ENCODE measurements at places on chromosomes 12 and 14.
A peak's percentile ranks its signal among the peaks of the same experiment; 100 is the strongest.

- no peak for DNase-seq
These were observed 91.3 kb downstream of the VCPKMT start for GRCh38 chr14:50025073-50025472.

GRCh38 chr14:61218767-61219166 lies 62.4 kb downstream of the TMEM30B start:
- no peak for DNase-seq

DNA sequence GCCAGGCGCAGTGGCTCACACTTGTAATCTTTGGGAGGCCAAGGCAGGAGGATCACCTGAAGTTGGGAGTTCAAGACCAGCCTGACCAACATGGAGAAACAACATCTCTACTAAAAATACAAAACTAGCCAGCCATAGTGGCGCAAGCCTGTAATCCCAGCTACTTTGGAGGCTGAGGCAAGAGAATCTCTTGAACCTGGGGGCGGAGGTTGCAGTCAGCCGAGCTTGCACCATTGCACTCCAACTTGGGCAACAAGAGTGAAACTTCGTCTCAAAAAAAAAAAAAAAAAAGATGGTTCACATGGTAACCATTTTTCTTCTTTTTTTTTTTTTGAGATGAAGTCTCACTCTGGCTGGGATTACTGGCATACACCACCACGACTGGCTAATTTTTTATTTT lies 35.3 kb downstream of the SLC2A14 start:
- peak; percentile 73 for DNase-seq

DNA sequence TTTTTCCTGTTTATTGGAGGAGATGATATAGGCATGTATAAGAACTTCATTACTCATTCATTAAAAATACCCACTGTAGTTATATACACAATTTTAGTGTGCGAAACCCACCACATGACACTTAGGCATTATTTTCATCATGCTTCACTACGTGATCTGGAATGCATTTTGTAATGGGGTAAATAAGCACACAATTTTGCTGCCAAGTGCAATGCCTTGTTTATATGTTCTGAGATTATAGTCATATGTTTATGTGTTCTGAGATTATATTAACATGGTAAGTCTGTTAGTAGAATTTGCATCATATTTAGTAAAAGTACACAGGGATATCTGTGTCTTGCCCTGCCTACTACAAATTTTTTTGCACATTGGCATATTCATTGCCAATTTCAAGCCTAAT lies 1123.0 kb downstream of the LRFN5 start:
- no peak for DNase-seq

- DNase-seq = no peak
These were observed 96.2 kb downstream of the NEDD1 start for GRCh38 chr12:97003276-97003675.

DNA sequence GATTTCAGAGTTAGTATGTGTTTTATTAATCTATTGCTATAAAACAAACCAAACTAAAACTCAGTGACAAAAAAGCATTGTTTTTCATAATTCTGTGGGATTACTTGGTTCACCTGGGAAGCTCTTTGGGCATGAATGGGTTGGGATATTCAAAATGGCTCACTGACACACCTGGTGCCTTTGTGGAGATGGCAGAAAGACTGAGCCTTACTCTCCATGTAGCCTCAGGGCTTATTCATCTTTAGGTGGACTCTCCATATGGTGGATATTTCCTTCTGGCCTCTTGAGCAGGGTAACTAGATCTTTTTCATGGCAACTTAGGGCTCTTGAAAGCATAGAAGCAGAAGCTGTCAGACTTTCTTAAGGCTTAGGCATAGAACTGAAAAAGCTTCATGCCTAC lies 1102.8 kb upstream of the SEL1L start:
- no peak for DNase-seq

DNA sequence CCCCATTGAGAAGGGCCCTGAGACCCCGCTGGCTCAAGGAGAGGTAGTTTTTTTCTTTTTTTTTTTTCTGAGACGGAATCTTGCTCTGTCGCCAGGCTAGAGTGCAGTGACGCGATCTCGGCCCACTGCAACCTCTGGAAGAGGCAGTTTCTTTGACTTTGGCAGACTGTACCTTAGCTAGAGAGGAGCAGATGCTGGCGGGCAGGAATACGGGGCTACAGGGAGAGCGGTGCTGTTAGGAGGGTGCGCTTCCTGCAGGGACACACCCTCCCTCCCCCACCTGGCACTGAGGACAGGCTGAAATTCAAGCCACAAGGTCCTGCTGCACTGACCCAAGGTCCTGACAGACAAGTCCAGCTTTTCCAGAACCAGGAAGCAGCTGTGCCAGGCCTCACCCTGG lies 32.2 kb upstream of the NUDT14 start:
- DNase-seq = no peak

DNA sequence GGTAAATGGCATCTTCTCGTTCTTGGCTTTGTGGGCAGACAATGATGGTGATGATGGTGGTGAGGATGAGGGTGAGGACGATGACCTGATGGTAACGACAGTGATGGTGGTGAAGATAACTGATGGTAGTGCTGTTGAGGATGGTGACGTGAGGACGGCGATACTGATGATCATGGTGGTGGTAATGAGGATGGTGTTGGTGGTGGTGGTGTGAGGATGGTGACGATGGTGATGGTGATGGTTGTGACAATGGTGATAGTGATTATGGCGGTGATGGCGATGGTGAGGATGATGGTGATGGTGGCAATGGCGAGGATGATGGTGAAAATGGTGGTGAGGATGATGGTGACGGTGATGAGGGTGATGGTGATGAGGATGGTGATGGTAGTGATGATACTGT lies 54.5 kb downstream of the FBRSL1 start:
- DNase-seq = no peak

DNA sequence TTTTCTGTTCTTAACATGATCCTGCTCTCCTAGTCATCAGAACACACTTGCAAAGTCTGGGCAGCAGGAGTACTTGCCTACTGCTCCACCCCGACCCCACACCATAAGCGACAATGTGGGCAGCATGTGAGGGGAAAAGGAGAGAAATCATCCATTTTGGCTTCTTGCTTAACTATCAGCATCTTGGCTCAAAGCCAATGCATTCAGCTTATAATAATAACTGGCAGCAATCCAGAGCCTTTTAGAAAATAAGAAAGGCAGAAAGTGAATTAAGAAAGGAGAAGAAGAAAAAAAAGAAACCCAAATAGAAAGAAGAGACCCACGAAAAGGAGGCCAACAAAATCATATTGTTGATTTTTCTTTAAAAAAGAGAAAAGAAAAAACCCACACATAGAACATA lies 930.8 kb downstream of the BCL11B start:
- DNase-seq = no peak

DNA sequence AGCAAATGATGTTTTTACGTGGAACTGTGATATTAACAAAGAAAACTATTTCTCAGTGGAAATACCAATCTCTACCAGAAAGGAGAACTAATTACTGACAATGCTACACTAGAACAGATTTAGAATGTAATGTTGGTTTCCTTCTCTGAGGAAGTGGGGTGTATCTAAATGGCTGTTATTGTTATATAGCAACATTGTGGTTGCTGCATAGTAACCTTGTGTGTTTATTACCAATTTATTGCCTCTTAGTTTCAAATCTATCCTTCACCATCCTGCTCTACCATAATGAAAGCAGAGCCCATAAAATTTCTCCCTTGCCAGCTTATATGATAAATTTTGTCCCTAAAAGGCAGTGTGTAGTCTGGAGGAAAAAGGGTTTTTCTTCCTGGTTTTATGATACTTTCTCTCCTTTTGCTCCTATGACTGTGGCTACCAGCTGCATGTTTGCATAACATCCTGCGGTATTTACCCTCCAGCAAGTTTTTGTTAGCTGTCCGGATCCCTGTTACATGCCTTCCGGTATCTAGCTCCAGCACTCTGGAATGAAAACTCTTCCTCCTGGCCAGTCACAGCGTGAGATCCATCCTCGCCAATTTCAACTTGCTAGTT lies 5.7 kb upstream of the KLRK1 start:
- no peak for DNase-seq

- no peak for DNase-seq
These were observed 176.7 kb downstream of the RAD51B start for GRCh38 chr14:67996235-67996634.

DNA sequence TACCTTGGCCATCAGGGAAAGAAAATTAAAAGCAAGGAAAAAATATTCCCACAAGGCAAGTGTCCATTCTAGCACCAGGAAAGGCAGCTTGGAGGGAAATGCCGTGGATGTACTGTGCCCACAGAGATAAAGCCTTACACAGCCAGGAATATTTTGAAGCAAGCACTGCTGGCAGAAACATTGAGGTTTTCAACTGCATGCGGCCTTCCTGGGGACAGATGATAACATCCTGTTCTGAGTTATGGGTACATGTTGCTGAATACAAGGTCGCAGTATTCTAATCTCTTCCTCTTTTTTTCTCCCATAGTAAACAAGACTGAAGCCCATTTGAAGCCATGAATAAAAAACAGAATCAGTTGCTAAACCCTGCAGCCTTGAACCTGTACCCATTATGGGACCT lies 197.1 kb downstream of the BTG1 start:
- DNase-seq = no peak

GRCh38 chr12:70091021-70091521 lies 152.2 kb upstream of the CNOT2 start:
- no peak for DNase-seq

DNA sequence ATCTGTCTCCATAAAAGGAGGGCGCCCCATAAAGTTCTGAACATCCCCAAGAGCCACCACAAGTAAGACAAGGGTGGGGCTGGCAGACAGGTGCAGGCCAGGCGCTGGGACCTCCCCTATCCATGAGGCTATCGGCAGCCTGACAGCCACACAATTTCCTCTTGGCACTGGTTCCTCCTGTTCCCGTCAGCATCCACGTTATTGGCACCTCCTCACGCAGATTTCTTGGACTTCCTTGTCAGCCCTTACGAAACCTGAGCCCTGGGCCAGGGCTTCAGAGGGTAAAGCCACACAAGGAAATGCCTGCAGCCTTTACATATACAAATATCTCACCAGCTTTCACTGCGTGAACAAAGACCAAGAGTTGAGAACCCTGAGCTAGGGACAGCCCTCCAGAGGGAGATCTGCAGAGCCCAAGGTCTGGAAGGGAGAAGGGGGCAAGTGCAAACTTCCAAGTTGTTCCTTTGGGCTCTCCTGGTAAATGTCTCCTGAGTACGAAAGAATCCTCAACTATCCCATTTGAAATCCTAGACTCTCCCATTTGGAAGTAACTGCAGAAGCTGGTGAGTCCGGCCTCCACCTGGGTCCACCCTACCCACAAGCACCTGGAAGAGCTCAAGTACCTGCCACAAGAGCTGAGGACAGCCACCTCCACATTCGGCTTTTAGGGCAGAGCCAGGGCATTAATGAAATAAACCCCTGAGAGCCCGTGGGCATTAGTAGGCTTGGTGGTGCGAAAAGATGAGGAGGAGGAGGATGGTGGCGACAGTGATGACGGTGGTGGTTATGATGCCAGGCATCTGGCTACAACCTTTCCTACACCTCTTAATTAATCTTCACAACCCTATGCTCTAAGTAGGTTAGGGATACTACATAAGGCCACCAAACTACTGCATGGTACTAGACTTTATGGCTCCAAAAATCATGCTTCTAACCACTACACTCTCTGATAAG lies 5.5 kb upstream of the TC2N start:
- peak; percentile 79 for DNase-seq

DNA sequence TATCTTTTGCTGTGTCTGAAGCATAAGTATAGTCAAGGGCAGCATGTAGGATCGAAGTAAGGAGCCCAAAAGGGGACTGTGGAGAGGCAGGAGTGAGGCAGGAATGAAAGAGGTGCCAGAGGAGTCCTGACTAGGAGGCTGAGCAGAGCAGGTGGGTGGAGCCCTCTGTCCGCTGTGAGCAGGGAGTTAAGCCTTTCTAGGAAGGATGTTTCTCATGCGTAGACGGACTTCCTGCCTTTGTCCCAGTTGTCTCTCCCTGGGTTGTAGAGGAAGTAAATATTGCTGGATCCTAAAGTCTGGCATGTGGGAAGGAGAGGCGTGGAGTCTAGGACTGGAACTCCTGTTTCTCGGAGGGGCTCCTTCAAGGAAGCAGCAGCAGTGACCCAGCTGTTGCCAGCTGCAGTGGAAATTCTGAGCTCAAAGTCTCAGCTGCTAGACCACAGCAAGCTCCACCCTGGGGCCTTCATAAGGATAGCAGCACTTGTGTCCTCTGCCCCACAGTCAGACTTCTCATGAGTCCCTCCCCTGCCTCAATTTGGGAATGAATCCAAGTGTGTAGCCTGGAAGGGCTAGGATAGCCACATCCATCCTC lies 44.0 kb downstream of the RBMS2 start:
- peak; percentile 88 for DNase-seq

DNA sequence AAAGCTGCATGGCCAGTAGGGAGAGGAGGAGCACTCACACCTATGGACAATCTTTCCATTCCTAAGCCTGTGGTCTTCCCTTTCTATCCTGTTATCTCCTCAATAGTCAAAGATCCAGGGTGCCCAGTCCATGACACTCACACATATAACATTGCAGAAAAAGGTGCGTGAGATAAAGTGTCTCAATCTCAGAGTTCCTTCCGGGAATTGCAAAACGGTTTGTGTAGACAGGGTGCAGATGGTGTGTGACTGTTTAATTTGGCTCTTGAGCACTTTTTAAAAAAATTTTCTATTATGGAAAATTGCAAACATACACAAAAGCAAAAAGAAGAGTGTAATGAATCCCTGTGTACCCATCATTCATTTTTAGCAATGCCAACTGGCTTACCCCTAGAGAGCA lies 1493.6 kb downstream of the AACS start:
- no peak for DNase-seq

- no peak for DNase-seq
These were observed 444.7 kb upstream of the FBXO33 start for GRCh38 chr14:39876916-39877315.

GRCh38 chr14:53032161-53032803 lies 81.4 kb upstream of the FERMT2 start:
- no peak for DNase-seq

GRCh38 chr12:84128117-84128991 lies 784.2 kb downstream of the SLC6A15 start:
- DNase-seq = peak; percentile 56

- DNase-seq = no peak
These were observed 20.7 kb downstream of the SLC7A7 start for GRCh38 chr14:22794551-22794951.

GRCh38 chr12:32053881-32054624 lies 52.6 kb upstream of the BICD1 start:
- no peak for DNase-seq

- DNase-seq = no peak
These were observed 445.6 kb upstream of the MIS18BP1 start for GRCh38 chr14:45698462-45699134.

GRCh38 chr12:123446333-123446713 lies 9.8 kb upstream of the RILPL2 start:
- DNase-seq = no peak

All from Right ventricle myocardium inferior (tissue), 1 donor.